Daoy (cell line): ENCODE measurements at places on chromosomes 1 and 21.

GRCh38 chr1:213057264-213058059 lies 6.4 kb downstream of the RPS6KC1 start:
- DNase-seq: no peak

DNA sequence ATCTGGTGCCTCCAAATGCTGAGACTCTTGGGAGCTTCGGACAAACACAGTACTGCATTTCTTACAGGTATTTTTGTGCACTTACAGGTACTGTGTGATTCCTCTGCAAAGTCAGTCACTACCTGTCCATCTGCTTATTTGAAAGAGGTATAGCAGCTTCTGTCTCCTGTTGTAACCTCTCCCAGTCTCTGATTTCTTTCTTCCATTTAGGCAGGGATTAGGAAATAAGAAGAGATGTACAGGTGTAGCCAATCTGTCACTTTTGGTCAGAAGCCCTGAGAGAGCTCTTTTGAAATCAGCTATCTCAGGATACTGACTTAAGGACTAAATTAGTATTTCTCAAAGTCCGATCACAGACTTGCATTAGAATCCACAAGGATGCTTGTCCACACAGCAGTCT lies 54.0 kb downstream of the AKT3 start:
- no peak for DNase-seq

DNA sequence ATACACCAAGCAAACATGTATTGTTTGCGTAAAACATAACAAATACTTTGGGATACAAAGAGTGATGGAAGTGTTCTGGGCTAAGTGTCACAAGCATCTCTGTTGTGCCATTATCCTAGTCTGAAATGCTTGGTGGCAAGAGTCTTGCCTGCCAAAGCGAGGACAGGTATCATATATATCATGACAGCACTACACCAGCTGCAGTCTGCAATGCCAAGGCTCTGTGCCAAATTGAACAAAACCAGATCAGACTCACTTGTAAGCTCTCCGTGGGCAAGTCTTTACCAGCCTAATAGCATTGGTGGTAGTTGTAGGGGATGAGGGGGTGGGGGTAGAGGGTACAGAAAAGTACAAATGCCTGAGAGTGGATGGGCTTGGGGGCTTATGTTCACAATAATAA lies 119.2 kb downstream of the RWDD3 start:
- DNase-seq: no peak

DNA sequence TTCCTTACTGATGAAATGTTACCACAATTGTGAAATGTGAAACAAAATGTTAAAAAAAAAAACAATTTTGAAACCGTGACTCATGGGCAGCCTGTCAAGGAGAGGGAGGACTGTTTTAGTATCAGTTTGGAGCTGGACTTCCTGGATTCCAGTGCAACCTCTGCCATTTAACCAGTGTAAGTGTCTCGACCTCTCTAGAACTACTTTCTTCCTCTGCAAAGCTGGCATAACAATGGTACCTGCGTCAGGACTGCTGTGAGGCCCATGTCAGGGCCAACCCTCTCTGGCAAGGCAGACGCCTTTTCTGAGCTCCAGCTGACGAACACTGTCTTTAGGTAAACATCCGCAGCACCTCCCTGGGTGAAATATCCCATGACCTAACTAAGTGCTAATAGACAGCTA lies 20.9 kb downstream of the URB1 start:
- DNase-seq: no peak

GRCh38 chr1:214050513-214051401 lies 63.0 kb downstream of the PROX1 start:
- DNase-seq: peak; percentile 44
